ENCODE measurements at places on chromosomes 5 and 9.

DNA sequence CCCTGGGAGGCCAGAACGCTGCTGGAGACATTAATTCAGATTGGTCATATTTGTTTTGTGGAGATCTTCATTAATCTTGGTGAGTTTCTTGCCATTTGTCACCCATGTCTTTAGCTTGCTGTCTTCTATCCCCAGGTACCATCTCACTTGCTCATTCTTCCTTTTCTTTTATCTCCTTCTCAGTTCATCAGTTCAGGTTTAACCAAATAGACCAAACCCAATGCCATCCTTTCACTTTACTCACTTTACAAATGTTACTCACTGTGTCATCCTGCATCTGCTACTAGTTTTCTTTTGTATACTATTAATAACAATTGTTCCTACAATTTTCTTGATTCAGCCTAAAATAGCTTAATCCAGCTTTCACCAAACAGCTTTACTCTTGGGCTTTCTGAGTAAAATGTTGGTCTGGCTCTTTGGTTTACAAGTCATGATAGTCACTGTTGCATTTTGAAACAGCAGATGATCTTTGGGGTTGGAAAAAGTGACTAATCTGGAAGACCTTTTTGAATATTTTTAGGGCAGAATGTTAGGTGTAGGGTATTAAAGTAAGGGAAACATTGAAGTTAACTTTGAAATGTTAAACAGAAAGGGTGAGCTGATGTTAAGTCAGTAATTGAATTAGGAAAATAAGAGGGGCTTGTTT is 246.9 kb downstream of the ZSWIM6 start:
- no peak for DNase-seq

DNA sequence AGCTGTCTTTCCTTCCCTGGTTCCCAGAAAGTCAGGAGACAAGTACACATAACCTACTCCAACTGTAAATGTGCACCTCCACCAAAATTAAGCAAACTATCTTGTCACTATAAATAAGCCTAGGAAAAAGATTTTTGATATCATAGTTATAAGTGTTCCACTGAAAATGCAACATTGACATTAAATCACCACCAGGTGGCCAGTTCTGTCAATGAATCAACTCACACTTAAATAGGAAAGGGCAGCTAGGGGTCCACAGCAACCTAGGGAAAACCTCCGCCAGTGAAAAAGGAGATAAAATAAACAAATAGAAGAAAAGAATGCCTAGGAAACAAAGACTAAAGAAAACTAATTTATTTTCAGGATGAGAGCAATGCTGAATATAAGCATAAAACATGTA is 243.0 kb upstream of the PTPRD start:
- no peak for DNase-seq

GRCh38 chr9:123336959-123337358 is 19.0 kb upstream of the CRB2 start:
- DNase-seq: no peak

GRCh38 chr5:160470437-160471361 is 49.0 kb downstream of the PTTG1 start:
- no peak for DNase-seq

- no peak for DNase-seq
Observed at GRCh38 chr5:97986069-97986468, 787.4 kb upstream of the RGMB start.

DNA sequence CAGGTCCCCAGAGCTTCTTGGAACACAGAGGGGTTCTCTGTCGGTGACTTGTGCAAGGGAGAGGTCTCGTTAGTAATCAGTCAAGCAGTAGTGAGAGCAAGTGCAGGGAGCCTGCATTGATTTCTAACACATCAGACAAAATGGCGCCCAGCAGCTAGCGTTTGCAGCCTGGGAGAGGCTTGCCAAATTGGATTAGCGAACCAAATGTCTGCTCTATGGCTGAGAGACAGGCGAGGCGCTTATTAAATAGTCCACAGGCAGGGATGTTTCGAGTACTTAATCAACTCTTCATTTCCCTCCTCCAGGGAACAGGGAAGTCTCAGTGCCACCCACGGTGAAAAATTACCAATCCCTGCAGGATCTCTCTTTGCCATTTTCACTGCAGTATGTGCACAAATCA is 131.4 kb upstream of the SHB start:
- no peak for DNase-seq

DNA sequence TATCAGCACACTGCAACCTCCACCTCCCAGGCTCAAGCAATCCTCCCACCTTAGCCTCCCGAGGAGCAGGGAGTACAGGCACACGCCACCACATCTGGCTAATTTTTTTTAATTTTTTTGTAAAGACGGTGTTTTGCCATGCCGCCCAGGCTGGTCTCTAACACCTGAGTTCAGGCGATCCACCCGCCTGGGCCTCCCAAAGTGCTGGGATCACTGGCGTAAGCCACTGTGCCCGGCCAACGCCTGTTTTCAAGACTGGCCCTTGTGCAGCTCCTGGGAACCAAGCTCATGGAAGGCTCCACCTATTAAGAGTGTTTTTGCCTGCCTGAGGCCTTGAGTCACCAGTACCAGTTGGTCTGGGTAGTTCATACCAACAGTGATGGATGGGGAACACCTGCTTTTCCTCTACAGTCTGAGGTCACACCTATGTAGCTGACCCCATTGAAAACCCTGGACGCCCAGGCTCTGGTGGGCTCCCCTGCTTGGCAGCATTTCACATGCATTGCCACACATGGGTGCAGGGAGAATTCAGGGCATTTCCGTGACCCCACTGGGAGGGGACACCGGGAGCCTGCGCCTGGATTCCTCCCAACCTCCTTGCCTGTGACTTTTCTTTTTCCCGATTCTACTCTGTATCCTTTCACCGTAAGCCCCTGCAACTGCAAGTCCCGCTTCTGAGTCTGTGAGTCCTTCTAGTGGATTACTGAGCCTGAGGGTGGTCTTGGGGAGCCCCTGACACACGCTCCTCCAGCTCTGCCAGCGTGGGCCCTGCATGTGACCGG is 63.5 kb downstream of the ZNF354C start:
- no peak for DNase-seq

DNA sequence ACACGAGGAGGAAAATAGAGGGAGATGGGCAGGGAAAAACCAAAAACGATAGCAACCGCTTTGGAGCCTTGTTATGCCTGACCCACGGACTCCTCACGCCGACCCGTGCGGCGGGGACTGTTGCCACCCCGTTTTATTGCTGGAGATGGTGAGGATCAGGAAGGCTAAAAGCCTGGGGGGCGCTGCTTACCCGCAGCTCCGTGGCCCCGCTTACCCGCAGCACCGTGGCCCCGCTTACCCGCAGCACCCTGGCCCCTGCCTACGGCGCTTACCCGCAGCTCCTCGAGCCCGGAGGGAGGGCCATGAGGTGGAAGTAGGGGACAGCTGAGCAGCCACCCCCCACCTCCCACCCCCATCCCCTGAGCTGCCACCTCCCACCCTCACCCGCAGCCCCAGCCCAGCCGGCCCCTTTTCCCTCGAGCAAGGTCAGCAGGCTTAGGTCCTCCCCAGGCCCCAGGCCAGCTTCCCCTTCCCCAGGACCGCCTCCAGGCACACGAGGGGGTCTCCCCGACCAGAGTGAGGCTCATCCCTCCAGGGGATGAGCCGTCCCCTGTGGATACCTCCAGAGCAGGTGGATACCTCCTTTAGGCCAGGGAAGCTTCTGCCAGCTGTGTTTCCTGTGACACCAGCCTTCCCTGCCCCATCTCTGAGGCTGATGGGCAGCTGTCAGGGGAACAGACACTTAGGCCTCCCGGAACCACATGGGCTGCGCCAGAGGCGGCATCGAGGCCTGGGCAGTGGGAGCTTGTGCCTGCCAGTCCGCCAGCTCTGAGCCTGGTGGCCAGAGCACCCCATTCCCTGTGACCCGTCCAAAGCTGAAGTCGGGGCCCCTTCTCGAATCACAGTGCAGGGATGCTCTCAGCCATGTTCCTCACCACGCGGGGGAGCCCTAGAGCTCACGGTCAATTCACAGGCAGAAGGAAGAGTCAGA is 92.3 kb downstream of the LMX1B start:
- peak; percentile 30 for DNase-seq

GRCh38 chr5:10635257-10635866 is 71.5 kb downstream of the ANKRD33B start:
- DNase-seq: no peak

DNA sequence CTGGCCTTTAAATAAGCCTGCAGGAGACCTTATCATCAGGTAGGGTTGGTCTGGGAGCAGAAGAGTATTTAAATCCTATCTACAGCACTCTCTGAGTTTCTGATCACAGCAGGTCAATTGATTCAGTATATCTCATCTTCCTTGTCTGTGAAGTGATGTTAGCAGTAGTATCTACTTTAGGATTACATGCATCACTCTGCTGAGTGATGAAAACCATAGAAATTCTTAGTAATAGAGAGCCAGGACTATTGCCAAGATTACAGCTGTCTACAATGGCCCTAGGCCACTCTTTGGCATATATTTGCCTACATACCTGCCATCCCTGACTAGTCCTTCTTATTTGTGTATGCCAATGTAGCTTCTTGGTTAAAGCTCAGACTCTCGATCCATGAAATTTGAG is 183.8 kb downstream of the ASTN2 start:
- no peak for DNase-seq

DNA sequence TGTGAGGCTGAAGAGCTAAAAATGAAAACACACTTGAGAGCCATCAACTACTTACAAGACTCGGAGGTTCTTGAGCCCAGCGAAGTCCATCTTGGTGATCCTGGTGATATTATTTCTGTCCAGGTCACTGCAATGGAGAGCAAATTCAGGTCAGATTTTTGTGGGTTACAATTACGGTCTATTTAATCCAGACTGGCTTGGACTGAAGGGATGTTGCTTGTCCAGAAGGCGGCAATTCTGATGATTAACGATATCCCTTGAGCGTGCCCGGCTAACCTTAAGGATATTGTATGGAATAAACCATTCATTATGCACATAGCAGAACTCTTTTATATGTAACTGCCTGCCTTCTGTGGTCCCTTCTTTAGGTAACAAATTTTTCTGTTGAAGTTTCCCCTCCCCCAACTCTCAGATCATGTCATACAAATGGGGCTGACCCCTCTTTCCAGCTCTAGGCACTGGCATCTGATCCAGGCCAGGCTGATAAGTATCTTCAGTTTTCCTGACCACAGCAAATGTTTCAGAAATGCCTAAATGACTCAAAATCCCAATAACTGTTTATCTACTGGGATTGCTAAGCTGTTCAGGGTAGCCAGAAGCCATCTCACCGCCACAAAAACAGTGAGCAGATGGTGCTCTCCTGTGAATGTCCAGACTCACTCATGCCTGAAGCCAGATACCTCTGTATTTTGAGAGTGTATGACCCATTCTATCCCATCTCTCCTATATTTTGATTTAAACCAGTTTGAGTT is 49.4 kb downstream of the SLIT3 start:
- no peak for DNase-seq

- DNase-seq: no peak
Observed at GRCh38 chr5:96901384-96901783, 25.1 kb downstream of the ERAP2 start.

- DNase-seq: no peak
Observed at GRCh38 chr5:62794456-62794855, 215.8 kb downstream of the LRRC70 start.

DNA sequence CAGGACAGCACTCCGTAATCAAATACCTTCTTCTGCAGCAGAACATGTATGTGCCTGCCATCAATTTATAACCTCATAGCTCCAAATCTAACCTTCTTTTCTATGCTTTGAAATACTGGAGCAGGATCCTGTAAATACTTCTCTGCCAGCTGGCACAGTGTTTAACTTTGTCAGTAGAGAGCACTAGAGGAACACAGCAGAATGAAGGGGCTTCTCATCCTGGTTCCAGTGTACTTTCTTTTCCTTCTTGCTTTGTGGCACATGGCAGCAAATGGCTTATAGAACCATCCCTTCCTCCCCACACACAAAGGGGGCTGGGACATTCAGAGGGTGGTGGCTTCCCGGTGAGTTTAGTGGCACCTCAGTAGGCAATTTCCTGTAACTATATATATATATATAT is 3.8 kb upstream of the FBXW11 start:
- no peak for DNase-seq

DNA sequence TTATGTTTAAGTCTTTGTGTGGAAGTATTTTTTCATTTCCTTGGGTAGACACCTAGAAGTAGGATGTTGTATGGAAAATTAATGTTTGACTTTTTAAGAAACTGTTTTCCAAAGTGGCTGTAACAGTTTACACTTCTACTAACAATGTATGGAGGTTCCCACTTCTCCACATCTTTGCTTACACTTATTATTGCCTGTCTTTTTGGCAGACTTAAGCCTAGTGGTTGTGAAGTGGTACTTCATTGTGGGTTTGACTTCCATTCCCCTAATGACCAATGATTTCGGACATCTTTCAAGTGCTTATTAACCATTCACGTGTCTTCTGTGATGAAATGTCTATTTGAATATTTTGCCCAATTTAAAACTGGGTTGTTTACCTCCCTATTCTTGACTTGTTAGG is 91.5 kb upstream of the CDKN2B start:
- DNase-seq: no peak

GRCh38 chr5:102153003-102153759 is 142.9 kb downstream of the SLCO4C1 start:
- no peak for DNase-seq

GRCh38 chr9:88660611-88661010 is 125.6 kb downstream of the NXNL2 start:
- DNase-seq: no peak

GRCh38 chr9:14313951-14314423 is at the start of gene NFIB:
NFIB (minus strand) TSS chr9:14314141; CDS start chr9:14313511, 630 bp downstream.
- no peak for DNase-seq

DNA sequence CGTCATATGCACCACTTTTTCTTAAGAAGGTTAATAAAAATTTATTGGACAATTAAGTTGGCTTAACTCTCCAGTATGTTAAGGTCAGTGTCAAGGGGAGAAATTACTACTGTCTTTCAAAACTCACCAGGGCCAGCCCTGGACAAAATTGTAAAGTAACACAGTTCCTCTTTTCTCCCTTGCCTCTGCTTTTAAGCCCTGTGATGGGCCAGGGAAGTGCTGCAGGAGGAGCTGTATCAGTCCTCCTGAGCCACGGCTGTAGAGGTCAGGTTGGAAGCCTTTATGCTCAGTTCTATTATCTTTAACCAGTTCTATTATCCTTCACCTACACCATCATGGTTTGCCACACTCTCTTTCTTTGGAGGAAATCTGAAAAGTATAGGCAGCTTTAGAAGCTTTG is 11.5 kb upstream of the PPP2R2B start:
- no peak for DNase-seq

- DNase-seq: no peak
Observed at GRCh38 chr9:20623021-20623747, 885 bp upstream of the MLLT3 start.
